SK-N-MC (cell line): ENCODE measurements at places on chromosomes 1 and 21.

DNA sequence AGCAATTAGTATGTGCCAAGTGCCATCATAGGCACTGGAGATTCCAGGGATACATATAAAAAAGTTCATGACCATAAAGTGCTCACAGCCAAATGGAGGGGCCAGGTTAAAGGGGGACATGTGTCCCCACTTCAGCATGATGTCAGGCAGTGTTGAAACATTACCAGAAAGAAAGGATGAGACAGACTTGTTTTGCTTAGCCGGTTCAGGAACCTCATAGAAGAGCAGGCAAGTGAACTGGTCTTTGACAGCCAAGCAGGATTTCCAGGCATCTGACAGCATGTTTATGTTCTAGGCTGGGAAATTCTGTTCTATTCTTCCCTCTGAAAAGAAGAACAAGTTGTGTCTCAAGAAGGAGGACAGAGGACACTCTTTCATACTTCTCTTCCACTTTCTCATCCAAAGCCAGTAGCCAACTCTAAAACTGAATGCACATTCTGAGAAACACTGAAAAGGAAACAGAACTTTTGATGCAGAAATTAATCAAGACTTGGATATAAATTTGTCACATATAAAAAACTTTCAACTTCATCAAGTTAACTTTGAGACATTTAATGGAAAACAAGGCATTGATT lies 39.7 kb downstream of the GLUL start:
- DNase-seq: no peak

DNA sequence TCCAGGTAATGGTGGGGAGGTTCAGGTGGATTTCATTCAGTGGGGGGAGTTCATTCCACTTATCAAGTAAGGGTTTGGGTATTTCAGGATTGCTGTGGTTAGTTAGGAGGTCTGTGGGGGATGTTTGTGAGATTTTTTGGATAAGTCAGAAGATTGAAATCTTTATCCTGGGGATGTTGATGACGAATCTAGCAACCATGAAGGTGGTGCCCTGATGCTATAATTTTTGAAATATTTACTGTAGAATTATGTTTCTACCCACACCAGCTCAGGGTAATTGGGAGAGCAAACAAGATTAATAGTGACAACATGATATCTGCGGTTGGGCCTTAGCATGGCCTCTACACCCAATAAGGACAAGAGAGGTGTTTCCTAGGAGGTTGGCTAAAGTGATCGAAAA lies 28.3 kb downstream of the SUCO start:
- DNase-seq: no peak

- DNase-seq: no peak
Observed at GRCh38 chr1:234633246-234634003, 23.4 kb upstream of the IRF2BP2 start.

GRCh38 chr1:10001016-10001665 lies 4.1 kb downstream of the RBP7 start:
- no peak for DNase-seq

DNA sequence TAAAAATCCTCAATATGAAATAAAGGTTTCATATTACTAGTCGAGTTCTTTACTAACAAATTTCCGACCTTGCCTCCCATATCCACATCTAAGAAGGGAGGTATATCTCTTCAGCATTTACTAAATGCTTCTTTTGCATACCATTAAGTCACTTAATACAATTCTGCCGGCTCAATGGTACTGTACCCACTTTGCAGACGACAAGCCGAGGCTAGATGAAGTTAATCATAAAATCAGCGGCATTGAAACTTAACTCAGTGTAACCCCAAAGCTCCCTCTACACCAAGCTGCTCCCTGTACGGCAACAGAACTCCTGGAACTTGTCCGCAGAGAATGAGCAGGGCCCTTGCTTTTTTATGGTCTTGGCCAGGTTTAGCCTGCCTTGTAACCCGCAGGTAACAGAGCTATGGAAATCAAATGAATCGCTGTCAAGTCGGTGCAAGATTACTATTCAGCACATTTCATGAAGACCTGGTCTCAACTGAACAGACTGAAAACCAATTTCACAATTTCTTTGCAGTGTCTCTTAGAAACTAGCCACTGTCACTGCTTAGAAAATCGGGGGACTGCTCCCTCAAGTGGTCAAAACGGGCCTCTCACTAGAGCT lies 738 bp downstream of the INTS7 start:
- peak; percentile 18 for DNase-seq

DNA sequence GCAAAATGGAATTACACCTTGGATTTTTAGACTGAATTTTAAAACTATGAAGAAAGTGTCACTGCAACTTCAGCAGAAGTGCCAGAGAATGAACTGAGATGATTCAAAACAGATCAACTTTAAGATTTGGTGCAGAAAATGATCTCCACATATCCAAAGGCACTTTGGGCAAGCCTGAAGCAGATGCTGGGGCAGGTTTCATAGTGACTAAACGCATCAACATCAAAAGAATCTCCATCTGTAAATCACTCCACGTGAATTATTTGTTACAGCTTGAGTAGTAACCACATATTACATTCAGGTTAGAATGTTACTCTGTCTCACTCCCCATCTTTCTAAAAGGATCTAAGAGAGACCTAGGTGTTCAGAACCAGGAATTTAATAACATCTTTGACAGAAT lies 329.0 kb upstream of the ESRRG start:
- DNase-seq: no peak

- no peak for DNase-seq
Observed at GRCh38 chr1:151005729-151006319, 878 bp downstream of the MINDY1 start.

GRCh38 chr1:112866151-112866550 lies 89.8 kb downstream of the SLC16A1 start:
- DNase-seq: no peak

DNA sequence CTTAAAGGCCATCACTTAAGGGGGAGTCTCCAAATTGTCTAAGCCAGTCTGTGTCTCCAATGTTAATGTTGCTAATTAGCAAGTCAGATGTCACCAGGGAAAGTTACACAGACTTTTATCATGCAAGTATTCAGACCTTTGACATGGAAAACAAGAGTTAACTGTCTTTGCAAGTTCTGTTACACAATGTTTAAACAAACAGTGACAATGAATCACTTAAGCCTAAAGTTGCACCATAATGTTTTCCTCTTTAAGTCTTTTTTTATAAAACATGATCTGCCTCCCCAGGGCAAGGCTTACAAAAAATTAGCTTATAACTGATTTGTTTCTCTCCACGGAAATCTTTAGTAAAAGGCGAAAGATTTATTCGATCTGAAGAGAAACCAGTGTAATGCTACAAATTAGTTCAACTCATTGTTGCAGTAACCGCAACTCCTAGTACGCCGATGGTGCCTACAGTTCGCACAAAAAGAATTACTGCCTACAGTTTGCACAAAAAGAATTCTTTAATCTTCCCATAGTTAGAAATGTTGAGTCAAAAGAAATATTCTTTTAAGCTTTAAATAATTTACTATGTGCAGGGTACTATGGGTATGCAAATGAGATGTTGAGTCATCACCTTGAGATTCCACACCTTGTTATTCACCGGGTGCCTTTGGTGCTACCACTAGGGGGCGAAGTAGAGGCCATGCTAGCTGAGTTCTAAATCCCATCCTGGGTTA lies 45.3 kb downstream of the HHAT start:
- DNase-seq: peak; percentile 55

DNA sequence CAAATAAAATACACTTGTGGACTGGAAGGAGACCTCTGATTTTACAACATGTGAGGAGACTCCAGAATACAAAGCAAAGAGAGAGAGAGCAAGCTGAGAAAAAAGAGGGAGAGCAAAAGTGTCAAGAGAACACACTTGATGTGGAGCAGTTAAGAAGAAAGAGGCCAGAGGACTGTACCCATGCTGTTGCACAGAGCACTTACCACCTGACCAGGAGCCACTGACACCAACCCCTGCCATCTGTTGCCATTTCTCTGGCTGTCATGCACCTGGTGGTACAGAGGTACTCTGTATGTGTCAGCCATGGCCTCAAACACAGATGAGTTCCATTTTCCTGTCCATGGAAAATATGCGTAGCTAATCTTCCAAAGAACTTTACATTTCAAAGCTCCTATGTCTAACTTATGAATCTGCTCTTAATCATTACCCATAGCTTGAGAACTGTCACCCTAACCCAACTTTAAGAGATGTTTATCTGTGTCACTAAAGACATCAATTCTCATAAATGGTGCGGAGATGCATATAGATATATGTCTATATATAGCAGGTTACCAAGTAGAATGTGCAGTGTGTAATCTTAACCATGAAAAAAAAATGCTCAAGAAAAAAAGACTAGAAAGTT lies 32.8 kb upstream of the ABCD3 start:
- no peak for DNase-seq

DNA sequence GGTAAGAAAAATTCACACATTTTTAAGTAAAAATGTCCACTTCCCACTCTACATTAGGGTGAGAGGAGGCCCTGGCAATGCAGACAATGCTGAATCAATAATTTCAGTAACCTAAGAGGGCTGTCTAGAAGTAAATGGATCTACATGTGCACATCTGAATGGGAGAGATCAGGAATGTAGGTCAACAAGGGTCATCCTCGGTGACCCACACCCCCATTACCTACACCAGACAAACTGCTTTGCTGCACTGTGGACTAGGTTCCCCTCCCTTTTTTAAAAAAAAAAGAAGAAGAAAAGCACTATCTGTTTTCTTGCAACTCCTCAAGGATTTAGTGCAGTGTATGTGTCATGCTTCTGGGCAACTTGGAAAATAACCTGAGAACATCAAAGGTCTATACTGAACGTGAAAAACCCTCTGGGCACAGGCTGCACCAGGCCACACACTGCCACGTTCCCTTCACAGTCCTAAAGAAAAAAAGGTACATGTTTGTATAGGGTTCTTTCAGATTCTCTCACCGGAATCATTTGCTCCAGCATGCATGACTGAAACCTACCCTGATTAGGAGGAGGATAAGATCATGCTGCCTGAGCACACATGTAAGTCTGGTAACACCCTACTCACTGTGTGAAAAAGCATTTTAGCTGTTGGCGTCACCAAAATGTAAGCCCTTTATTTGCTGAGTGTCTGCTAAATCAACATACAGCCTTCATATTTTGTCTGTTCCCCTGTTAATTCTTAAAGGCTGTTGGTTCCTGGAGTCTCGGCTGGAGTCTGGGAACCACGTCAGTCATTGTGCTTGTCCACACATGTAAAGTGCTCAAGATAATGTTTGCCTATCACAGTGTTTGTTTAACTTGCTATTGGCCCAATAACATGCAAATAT lies 341.0 kb downstream of the SMYD3 start:
- no peak for DNase-seq

DNA sequence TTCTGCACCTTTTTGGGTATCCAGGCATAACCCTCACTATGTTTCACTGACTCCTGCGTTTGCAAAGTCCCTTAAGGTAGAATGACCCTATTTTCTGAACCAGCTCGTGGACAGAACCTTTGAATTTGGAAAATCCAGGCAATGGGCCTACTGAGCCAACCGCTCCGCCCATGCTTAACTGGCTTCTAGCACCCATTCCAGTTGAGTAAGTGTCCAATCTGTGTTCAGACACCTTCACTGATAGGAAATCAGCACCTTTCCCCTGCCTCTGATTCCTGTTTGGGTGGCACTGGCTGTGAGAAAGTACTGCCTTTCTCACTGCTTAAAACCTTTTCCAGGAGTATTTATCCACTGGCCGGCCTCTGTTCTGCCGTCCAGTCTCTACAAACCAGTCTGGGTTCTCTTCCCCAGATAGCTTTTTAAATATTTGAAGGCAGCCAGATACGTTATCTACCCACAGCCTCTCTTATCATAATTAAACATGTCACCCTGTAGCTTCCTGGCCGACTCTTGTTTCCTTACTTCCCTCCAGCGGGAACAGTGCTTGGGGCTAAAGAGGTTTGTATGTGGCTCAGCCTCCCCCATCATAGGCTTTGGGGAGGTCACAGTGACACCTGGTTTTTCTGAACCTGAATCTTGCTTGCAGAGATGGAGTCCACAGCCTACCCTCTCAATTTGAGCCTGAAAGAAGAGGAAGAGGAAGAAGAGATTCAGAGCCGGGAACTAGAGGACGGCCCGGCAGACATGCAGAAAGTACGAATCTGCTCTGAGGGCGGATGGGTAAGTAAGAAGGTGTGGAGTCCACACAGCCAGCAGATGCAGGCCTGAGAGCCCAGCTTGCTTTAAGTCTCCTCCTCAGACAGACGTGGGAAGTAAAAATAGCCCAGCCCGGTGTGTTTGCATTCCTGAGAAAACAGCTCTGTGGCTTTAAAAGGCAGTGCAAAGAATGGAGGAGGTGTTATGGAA lies 1.3 kb downstream of the POGK start:
- DNase-seq: no peak

- DNase-seq: no peak
Observed at GRCh38 chr1:56320464-56321149, 258.8 kb downstream of the PLPP3 start.

GRCh38 chr1:18999359-18999758 lies 42.9 kb upstream of the IFFO2 start:
- DNase-seq: no peak

- DNase-seq: no peak
Observed at GRCh38 chr1:175222296-175222938, 29.8 kb upstream of the KIAA0040 start.

- DNase-seq: no peak
Observed at GRCh38 chr1:175802407-175803123, 59.2 kb upstream of the TNR start.

GRCh38 chr1:38179483-38179882 lies 132.9 kb upstream of the POU3F1 start:
- no peak for DNase-seq

GRCh38 chr1:34474566-34474965 lies 280.3 kb upstream of the GJB5 start:
- DNase-seq: no peak

DNA sequence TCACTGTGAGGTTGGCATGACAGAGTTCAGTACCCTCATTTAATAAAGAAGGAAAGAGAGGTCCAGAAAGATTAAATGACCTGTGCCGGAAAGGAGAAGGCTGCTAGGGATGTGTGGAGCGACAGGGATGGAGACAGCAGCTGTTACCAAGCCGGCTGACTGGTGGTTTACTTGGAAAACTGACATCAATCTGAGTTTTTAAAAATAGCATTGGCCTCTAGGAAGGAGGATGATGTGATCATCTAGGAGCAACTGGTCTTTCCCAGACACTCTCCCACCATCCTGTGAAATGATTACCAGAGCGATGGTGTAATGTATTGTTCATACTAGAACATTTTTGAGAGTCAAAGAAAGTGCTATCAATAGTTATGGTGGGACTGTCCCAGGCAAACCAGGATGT lies 154.4 kb downstream of the ZSCAN20 start:
- DNase-seq: no peak

GRCh38 chr21:39675993-39676661 lies 63.4 kb downstream of the B3GALT5 start:
- DNase-seq: no peak

GRCh38 chr1:115982400-115982799 lies 6.1 kb downstream of the SLC22A15 start:
- DNase-seq: no peak

DNA sequence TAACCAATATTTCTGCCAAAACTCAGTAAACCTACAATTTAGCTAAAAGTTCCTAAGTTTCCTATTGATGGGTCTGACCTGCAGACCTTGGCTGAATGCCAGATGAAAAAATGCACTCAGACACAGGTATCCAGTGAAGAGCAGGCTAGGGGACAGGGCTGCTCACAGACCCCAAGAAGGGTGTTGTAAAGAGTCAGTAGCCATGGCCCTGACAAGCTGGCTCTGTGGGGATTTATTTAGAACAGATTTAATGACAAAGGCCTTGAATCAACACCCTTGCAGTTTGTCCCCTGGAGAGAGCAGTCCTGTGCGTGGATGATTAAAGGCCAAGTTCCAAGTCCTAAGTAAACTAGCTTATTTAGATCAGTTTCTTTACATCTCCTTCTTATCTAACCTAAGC lies 1243.2 kb upstream of the ADGRL4 start:
- no peak for DNase-seq

GRCh38 chr1:19208710-19209438 lies 1.2 kb downstream of the UBR4 start:
- DNase-seq: no peak
